ENCODE measurements at places on chromosomes 12 and 14.
A peak's percentile ranks its signal among the peaks of the same experiment; 100 is the strongest.

DNA sequence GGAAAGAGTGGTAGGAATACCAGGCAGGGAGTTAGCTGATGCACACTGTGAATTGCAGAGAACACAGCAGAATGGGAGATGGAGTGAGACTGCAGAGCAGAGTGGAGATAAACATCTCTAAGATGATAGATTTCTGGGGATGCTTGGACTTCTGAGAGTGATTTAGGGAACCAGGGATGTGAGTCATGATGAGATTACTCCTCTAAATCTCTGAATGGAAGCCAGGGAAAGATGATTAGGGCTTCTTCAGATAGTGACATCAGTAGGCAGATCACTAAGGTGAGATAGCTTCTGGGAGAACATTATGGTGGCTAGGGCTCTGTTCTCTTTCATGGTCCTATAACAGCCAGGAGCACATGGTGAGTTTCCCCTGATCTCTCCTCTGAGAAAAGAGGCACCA is 501.5 kb upstream of the USP15 start:
- no peak for DNase-seq

DNA sequence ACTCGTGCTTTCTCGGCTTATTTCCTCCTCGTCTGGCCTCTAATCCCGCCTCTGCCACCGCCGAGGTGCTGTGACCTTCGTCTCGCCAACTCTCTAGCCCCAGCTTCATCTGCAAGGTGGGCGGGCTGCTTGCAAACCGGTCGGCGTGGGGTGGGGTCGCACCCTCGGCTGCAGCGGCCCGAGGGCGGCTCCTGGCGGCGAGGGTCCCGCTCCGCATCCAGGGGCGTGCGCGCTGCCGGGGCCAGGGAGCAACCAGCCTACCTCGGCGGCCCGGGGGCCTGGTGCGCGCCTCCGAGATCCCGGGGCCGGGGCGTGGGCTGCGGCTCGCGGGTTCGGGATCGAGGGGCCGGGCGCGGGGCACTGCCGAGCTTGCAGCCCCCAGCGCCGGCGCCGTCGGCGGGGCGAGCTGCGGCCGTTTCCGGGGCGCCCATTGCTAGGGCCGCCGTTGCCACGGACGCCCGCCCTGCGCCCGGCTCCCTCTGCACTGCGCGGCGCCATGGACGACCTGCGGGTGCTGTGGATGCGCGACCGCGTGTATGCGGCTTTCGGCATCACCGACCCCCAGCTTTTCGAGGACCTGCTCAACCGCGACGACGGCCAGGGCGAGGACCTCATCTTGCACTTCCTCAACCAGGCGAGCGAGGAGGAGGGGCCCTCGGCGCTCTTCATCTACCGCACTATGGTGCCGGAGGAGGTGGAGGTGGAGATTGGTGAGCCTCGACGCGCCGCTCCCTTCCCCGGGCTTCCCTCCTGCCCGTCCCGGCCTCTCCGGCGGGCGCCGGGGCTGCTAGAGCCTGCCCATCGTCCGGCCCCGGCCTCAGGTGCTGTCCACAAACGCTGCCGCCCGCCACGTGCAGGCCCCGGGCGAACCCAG is at the start of gene DNAH10:
Gene DNAH10 (plus strand): TSS at position 461 of the 874 bp plus-strand sequence. CDS start 36 bp downstream, at position 497.
- DNase-seq: peak; percentile 42

- no peak for DNase-seq
Observed at GRCh38 chr14:99395909-99396530, 84.6 kb downstream of the SETD3 start.

GRCh38 chr14:95117937-95118721 is 39.2 kb downstream of the DICER1 start:
- no peak for DNase-seq

DNA sequence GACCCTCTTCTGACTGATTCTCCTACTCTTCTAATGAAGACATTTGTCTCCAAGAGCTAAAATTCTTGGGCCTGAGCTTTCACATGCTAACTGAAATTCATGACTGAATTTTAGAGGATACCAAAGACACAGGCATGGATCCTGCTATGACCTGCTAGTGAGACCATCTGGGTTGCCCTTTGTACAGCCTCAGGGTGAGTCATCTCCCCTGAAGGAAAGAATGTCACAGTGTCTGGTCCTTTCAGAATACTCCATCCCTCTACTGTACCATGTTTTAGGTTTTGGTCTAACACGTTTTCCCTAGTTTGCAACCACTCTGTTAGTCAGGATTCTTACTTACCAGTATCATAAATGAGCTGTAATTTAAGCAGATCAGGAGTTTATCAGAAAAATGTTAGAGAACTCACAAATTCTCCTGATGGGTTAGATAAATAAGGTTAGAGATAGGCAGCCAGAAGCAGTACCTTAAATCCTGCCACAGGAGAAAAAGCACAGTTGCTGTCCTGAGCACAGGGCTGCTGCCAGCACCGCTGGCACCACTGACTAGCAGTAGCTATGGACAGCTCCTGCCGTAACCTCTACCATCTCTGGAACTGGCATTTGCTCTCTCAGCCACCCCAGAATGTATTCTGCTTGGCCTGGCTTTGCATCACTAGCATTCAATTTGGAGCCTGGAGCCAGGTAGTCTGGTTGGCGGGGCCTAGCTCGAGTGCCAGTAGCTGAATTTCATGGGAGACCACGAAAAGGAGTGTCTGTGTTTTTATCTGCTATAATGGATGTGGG is 127.6 kb downstream of the ANO6 start:
- DNase-seq: no peak

DNA sequence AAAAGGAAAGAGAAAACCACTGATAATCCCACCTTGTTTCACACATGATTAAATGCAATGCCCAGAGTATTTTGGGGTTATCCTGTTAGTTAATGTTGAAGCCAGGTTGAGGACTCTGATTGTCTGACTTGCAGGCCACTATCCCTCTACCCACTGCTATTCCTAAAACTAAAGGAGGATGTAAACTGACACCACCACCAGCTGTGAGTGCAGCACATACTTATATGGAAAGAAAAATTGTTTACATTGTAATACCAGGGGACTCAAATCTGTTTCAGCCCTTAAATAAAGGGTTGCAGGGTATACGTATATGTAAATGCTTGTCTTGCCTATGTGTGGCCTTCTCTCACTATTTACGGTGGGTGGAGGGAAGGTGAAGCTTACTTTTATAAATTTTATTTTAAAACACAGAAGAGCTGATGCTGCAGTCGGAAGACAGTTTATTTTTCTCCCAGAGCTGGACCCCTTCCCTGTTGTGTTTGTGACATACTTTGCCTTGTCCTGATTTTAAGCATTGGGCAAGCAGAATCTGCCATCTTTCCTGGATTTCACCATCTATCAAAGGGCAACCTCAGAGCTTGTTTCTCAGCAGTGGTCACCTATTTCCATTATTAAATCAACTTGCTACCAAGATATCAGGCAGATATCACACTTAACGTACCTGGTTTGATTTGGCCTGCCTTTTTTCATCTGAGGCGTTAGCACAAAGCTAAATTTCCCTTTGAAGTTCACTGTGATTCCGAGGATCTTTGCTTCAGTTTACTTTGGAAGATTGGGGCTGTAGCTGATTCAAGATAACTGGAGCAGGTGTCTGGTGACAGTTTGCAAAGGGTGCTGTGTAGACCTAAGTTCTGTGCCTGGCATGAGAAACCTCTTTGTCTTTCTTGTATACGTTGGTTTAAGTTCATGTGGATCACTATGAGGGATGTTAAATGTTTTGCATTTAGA is 25.2 kb downstream of the DAAM1 start:
- DNase-seq: peak; percentile 91

DNA sequence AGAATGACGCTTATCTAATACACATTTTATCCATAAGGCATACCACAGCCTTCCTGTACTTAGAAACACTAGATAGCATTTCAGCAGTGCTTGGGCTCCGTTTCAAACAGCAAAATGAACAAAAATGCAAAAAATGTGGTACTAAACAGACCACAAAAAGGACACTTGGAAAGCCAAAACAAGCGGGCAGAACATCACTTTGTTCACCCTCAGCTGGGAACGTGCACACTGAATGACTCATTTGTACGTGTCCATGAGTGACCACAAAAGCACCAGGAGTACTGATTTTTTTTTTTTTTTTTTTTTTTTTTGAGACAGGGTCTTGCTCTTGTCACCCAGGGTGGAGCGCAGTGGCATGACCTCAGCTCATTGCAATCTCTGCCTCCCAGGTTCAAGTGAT is 8.9 kb upstream of the FOXN3 start:
- DNase-seq: no peak

DNA sequence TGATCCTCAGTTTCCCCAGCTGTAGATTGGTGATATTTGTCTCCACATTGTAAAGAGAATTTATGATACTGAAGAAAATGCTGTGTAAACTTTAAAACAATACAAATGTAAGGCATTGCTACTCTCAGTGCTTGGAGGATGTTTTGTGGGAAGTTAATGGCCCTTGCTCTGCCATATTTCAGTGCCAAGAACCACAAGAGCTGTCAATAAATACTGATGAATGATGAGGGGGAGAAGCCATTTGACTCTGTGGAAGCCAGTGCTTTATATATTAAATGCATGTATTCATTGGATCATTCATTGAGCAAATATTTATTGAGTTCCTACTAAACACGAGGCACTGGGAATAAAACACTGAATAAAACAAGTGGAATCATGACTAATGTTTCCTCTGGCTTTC is 30.8 kb downstream of the CACNA1C start:
- DNase-seq: peak; percentile 80

GRCh38 chr12:60849723-60850122 is 1253.9 kb downstream of the SLC16A7 start:
- DNase-seq: no peak

DNA sequence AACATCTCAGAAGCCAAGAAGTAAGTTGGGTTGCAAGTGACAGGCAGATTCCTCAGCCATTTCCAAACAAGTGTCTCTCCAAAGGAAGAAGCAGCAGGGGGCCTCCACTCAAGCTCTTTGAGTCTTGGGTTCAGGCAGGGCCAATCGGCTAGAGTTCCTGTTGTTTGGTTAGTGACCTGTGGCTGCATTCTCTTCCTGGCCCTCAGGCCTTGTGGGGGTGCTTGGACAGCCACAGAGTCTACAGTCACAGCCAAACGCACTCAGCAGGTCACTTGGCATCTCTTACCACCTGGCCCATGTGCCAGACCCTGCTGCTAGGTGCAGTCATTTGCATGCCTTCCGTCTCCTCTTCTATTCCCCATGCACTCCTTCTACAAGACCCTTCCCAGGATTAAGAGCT is 353.9 kb downstream of the GRIN2B start:
- no peak for DNase-seq

- DNase-seq: peak; percentile 55
Observed at GRCh38 chr12:26979733-26980132, 34.5 kb downstream of the TM7SF3 start.

- DNase-seq: no peak
Observed at GRCh38 chr12:11758510-11759493, 109.3 kb downstream of the ETV6 start.

DNA sequence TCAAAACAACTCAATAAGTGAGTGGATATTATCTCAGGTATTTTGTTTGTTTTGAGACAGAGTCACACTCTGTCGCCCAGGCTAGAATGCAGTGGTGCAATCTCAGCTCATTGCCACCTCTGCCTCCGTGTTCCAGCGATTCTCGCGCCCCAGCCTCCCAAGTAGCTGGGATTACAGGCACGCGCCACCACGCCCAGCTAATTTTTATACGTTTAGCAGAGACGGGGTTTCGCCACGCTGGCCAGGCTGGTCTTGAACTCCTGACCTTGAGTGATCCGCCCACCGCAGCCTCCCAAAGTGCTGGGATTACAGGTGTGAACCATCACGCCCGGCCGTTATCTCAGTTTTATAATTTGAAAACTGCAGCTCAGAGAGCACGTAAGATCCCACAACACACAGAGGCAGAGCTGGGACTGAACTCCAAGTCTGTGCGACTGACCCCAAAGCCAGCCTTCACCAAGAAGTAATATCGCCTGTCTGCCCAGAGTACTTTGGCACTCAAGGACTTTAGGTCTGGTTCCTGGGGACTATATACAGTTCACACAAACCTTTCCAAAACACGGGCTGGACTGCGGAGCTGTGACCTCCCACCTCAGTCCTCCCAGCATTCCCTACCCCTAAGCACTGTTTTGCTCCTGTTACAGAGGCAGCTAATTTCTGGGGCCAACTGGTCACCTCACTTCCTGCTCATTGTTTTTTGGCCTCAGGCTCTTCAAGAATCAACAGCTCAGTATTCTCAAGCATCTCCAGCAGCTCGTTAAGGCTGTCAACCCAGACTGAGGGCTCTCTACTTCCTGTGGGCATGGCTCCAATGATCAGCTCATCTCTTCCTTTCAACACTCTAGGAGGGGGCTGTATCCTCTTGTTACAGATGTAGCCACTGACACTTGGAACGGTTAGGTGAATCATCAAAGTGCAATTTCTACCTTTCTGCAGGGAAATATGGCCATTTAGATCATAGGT is 22.5 kb downstream of the TESC start:
- no peak for DNase-seq

GRCh38 chr14:22598896-22599244 is 770 bp downstream of the ABHD4 start:
- peak; percentile 86 for DNase-seq

GRCh38 chr14:58669556-58670200 is 31.9 kb downstream of the DACT1 start:
- DNase-seq: no peak

DNA sequence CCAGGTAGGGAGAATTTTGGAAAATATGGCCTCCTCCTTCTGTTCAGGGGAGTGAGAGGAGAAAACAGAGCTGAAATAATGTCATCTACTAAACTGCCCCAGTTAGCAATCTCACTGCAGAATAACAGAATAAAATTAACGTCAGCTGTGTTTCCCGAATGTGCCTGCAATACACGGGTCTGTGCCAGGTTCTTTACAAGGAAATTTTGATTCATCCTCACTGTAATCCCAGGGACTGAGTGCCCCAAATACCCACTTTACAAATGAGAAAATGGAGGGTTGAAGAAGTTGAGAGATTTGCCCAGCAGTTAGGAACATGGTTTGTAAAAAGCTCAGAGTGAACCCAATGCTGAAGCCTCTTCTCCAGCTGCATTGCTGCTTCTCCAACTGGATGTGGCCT is 21.3 kb upstream of the SERPINA6 start:
- DNase-seq: no peak

GRCh38 chr14:103724116-103724515 is 8.5 kb downstream of the ZFYVE21 start:
- no peak for DNase-seq

- DNase-seq: no peak
Observed at GRCh38 chr12:70741256-70741655, 104.0 kb upstream of the PTPRB start.

- no peak for DNase-seq
Observed at GRCh38 chr14:72888636-72889201, 5.2 kb downstream of the DPF3 start.

All from NCI-H2171 treated with DMSO at 0.1 percent for 48 hours (cell line).